ENCODE measurements at places on chromosomes 5 and 9. TPM values are rescaled to one million over a fixed set of nuclear protein-coding genes. Genes with fewer than 3 reads are reported as not detected.

TMEM174 gene
- not detected for total RNA-seq

DOCK8 gene
- total RNA-seq, result 46.0 TPM

SPAAR gene
- 9.7 TPM for total RNA-seq

CD74 gene
- total RNA-seq, result 426 TPM

FOXD4L3 gene
- total RNA-seq, result not detected

NDFIP1 gene
- 101 TPM for total RNA-seq

Measured in subcutaneous adipose tissue (tissue), 4 donors.